ENCODE measurements at places on chromosomes 1 and 21. TPM values are rescaled to one million over a fixed set of nuclear protein-coding genes. Genes with fewer than 3 reads are reported as not detected.

The SLC30A10 gene
- not detected for total RNA-seq

The DYNLT5 gene
- 11.1 TPM for total RNA-seq

The OLIG2 gene
- 1.1 TPM for total RNA-seq

The FCRL4 gene
- not detected for total RNA-seq

The FAM151A gene
- total RNA-seq: not detected

The CD244 gene
- 1.5 TPM for total RNA-seq

The ESRRG gene
- 2.4 TPM for total RNA-seq

The TXNDC12 gene
- 51.9 TPM for total RNA-seq

The SLAMF6 gene
- 2.4 TPM for total RNA-seq

The ERG gene
- 30.3 TPM for total RNA-seq

The TMPRSS15 gene
- total RNA-seq: not detected

The INSRR gene
- total RNA-seq: not detected

The TRAF3IP3 gene
- total RNA-seq: 8.3 TPM

The SWT1 gene
- 4.0 TPM for total RNA-seq

The SPRR2F gene
- not detected for total RNA-seq

The CD34 gene
- total RNA-seq: 44.8 TPM

The OTUD3 gene
- total RNA-seq: 7.8 TPM

The ANKRD34A gene
- 0.06 TPM for total RNA-seq

The C1orf56 gene
- total RNA-seq: 4.3 TPM

The DEPDC1 gene
- 0.46 TPM for total RNA-seq

The OR14K1 gene
- not detected for total RNA-seq

The RGS7 gene
- not detected for total RNA-seq

The CD52 gene
- total RNA-seq: 6.8 TPM

The DNAJC6 gene
- 5.0 TPM for total RNA-seq

The LRRC8C gene
- total RNA-seq: 8.9 TPM

The BTG2 gene
- 118 TPM for total RNA-seq

The CTSE gene
- 14.6 TPM for total RNA-seq
